GM12878 (cell line): ENCODE measurements at places on chromosomes 6 and 20. TPM values are rescaled to one million over a fixed set of nuclear protein-coding genes. Genes with fewer than 3 reads are reported as not detected.

DNA sequence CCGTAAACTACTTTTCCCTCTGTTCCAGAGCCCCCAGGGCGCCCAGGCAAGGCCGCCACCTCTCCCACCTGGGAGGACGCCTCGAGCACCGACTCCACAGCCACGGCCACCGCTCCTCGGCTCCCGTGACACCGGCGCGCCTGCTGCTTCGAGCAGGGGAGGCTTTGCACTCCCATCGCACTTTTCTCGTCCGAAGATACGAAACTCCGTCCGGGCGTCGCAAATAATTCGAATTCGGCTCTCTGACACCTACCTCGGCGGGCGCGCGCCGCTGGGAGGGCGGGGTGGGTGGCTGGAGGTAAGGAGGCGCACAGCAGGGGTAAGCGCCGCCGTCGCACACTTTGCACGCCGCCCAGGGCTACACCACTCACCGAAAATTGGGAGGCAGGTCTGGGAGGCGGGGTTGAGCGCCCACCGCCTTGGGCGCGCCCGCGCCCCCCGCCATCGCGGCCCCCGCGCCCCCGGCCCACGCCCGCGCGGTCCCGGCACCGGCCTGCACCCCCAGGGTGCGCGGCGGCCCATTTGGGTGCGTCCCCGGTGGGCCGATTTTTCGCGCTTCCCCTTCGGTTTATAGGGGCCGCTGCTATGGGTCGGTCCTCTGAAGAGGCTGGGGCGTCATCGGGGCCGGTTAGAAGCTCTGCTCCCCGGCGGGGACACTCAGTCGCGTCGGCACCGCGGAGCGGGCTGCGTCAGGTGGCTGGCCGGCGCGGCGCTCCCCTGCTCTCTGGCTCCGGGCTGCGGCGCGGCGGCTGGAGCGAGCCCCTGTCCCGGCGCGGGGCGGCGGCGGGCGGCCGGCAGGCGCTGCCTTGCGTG is 36.2 kb downstream of the GNAS start:
- DNase-seq: no peak

GRCh38 chr20:667351-668034 is 8.1 kb downstream of the SCRT2 start:
- no peak for DNase-seq

GRCh38 chr6:114783083-114783482 is 440.3 kb upstream of the HS3ST5 start:
- no peak for DNase-seq

GRCh38 chr20:63773571-63774241 is 34.1 kb downstream of the SLC2A4RG start:
- DNase-seq: no peak

DNA sequence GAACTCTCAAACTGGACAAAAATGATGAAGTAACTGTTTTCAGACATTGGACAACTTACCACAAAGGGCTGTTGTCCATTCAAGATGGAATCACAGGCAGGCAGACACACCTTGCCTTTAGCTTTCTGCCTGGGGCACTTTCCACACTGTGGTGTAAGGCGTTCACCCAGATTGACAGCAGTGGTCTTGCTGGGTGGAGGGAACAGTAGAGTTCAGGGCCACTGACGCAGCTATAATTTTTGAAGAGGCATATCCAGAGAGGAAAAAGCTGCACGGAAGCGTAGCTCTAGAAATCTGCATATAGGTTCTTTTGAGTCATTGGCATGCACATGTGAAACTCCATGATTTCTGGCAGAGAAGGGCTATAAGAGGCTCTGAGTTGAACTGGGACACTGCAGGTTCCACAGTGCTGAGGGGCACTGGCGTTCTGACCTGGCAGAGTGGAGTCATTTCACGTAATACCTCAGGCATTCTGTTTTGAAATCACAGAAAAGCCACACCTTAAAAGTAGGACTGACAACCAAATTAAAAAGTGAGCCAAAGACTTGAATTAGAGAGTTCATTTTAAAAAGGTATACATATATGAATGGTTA is 105.0 kb upstream of the EDN1 start:
- no peak for DNase-seq

DNA sequence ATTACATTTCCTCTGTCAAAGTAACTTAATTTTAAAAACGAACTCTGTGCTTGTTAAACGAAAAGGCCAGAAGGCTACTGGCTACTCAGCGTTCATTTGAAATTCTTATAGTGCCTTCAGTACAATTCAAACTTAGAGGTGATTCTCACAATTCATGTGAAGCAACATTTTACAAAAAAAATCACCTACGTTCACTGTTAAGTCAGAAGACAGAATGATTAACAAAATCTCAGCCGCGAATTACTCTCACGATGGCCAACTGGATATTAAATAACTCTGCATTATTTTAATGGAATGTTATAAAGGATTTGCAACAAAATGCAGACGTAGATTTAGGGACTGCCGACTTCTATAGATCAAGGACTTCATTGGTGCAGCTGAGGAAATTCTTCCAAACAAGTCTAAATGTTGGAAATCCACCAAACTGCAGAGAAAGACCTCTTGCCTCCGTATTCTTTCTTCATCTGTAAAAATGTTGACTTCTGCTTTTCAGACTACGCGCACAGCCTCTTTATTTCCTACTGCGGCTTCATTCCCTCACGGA is 1.6 kb upstream of the QKI start:
- no peak for DNase-seq

GRCh38 chr6:37822851-37823682 is 3.5 kb downstream of the ZFAND3 start:
- DNase-seq: no peak

DNA sequence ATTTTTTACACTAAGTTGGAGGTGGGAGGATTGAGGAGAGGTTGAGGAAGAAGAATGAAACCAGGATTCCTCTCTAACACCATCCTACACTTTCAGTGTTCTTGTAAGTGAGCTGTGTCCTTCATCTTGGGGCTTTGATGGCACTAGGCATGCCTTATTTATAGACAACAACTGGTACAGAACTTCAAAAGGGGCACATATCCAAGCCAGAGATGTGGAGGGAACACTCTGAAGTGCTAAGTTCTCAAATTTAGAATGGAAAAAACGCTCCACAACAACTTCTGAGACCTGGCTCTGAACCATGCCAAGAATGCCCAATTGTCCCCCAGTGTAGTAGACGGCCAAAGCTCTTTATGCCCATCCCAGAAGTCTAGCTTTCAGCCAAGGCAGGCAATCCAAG is 16.2 kb upstream of the PKHD1 start:
- DNase-seq: no peak

GRCh38 chr20:45304464-45304999 is 2.1 kb upstream of the RBPJL start:
- no peak for DNase-seq

- no peak for DNase-seq
Measured at GRCh38 chr6:113855500-113856374, 1.4 kb upstream of the MARCKS start.

GRCh38 chr6:56345376-56345995 is 98.1 kb upstream of the COL21A1 start:
- no peak for DNase-seq

- no peak for DNase-seq
Measured at GRCh38 chr6:14500809-14501208, 383.2 kb downstream of the CD83 start.

DNA sequence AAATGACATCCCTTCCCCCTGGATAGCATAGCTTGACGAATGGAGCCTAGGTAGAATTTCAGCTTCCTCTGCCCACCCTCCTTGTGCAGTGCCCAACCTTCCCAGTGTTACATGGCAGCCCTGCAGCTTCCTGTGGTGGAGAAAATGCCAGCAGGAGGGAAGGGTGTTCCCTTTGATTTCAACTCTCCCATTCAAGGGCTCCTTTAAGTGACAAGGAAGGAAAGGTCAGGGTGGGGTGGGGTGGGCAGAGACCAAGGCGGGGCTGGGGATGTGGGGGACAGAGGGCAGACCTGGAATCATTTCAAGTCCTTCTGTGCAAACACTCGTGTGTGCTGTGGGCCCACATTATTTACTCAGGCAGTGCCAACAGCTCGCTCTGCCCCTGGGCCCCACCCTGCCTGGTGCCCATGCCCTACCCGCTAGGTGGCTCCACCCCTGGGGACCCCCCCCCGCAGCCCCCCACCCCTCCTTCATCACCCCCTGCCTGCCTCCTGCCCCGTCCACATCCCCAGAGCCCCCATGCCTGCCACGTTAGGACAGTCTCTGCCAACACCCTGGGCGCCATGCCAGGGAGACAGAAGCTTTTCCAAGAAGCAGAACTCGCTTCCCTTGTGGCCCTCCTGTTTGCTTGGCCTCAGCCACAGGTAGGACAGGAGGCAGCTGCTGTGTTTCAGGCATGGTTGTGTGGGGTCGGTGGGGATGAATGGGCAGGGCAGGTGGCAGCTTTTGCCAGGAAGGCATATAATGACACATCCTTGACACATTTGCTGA is 9.4 kb downstream of the SPDEF start:
- no peak for DNase-seq

DNA sequence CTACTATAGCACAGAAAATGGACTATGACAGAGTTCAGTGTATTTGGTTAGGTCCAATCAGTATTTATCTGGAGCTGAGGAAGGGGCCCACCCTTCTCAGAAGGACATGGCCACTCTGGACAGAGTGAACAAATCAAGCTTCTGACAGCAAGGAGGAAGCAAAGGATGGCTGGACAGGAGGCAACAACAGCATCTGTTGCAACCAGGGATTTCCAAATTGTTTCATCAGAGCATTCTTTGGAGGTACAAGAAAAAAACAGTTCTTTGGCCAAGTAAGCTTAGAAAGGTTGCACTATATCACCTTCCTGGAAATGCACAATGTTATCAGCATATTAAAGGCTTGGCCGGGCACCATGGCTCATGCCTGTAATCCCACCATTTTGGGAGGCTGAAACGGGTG is 118.7 kb upstream of the SLC22A16 start:
- DNase-seq: no peak

- DNase-seq: no peak
Measured at GRCh38 chr20:45211569-45212474, 5.0 kb downstream of the SEMG1 start.

GRCh38 chr20:35134472-35134871 is 12.7 kb downstream of the EDEM2 start:
- DNase-seq: no peak

DNA sequence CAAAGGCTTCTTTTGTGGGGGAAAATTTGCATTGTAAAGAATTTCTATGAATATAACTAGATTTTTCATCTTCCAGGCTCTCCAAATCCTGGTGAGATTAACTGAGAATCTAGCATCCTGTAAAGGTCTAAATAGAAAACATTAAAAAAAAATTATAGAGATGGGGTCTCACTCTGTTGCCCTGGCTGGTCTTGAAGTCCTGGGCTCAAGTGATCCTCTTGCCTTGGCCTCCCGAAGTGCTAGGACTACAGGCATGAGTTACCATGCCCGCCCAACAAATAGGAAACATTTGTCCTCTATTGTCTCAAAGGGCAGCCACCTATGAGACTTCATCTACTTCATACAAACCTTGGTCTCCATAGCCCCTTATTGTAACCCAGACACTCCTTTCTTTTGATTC is 25.2 kb upstream of the NCOA3 start:
- no peak for DNase-seq

DNA sequence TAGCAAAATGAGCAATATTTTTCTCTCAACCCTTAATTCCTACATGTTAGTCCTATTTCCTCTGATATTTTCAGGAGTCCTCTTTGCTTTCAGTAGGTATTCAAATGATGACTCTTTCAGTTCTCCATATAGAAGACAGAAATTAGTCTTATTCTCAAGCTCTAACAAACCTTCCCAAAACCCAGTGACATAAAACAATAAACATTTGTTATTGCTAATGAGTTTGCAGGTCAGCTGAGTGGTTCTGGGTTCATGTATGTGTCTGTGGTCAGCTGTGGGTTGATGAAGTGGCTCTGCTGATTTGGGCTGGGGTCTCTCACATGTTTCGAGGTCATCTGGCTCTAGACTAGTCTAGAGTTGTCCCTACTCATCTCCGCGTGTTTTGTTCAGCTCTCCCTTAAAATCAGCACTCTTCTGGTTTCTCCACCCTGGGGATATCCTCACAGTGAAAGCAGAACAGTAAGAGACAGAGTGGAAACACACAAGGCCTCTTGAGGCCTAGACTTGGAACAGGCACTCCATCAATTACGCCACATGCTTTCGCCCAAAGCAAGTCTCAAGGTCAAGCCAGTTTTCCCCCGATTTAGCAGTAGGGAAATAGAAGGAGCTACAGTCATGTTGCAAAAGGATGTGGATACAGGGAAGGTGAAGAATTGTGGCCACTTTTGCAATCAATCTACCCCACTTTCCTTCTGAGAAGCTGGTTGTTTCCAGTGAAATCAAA is 273.0 kb downstream of the PLCB1 start:
- DNase-seq: peak; percentile 54

DNA sequence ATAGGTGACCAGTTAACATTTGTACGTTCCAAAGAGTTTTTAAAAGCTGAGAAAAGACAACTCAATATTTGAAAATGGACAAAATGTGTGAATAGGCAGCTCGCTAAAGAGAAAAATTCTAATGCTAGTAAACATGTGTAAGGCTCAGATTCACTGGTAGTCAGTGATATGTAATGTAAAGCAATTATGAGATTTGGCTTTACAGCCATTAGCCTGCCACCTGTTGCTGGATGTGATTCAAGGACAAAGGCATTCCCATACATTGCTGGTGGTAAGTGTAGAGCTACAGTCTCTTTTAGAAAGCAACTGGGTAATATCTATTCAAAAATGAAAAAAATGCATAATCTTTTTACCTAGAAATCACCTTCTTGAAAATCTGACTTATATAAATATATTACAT is 114.3 kb downstream of the COL19A1 start:
- no peak for DNase-seq

DNA sequence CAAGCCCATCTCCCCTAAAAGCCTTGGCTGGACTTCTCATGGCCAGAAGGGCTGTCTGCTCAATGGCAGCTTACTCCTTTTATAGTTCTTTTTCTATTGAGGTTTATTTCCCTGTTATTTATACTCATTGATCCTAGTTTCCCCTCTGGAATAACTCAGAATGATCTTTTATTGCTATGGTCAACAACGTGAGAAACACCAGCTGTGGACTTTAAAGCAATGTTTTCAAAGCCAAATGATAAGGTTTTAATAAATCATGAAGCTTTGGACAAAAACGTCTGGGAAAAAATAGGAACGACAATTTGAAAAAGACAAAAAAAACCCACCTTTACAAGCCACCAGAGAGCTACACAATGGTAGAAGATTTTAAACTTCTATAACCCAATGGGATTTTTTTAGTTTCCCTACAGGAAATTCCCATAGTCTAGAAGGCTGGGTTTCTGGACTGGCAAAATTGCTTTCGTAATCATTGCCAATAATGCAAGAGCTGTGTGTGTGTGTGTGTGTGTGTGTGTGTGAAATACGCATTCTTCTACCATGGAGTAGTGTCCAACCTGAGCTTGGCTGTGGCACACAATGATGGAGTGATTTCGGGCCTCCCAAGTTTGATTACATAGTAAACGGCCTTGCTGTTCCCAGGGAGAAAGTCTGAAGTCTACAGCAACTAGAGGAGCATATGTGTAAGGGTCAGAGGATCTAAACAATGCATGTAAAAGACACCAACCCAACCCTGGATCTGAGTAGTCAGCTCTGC is 396.0 kb downstream of the SYNE1 start:
- no peak for DNase-seq

Gene CALHM4
- not detected in 2 replicates for total RNA-seq

Gene RAB44
- 0.05 TPM in 1 of 2 replicates, not detected in the other for total RNA-seq

Gene KIAA1755
- total RNA-seq: not detected in 2 replicates

Gene SAMHD1
- total RNA-seq: 37.7 and 37.8 TPM in 2 replicates

Gene ADGRF1
- total RNA-seq: 0.05 and 0.08 TPM in 2 replicates

Gene TMEM244
- not detected in 2 replicates for total RNA-seq

Gene NUS1
- 42.6 and 45.5 TPM in 2 replicates for total RNA-seq

Gene FRK
- 1.6 and 1.7 TPM in 2 replicates for total RNA-seq

Gene HLA-DOB
- total RNA-seq: 30.3 and 31.5 TPM in 2 replicates

Gene PSORS1C2
- total RNA-seq: not detected in 2 replicates
